ENCODE measurements at places on chromosomes 12 and 14. TPM values are rescaled to one million over a fixed set of nuclear protein-coding genes. Genes with fewer than 3 reads are reported as not detected.

GRCh38 chr12:57475271-57476161 is 4.2 kb downstream of the ARHGAP9 start:
- no peaks in the 10 kb centered on the region for H3K36me3 ChIP-seq
- H3K4me1 ChIP-seq: peaks cover 9% of the 10 kb centered on the region
- H3K27me3 ChIP-seq: peaks cover 47% of the 10 kb centered on the region
- H3K27ac ChIP-seq: no peak overlapping the region
- H3K4me3 ChIP-seq: peak overlapping the region; percentile 28
- no peak for DNase-seq

DNA sequence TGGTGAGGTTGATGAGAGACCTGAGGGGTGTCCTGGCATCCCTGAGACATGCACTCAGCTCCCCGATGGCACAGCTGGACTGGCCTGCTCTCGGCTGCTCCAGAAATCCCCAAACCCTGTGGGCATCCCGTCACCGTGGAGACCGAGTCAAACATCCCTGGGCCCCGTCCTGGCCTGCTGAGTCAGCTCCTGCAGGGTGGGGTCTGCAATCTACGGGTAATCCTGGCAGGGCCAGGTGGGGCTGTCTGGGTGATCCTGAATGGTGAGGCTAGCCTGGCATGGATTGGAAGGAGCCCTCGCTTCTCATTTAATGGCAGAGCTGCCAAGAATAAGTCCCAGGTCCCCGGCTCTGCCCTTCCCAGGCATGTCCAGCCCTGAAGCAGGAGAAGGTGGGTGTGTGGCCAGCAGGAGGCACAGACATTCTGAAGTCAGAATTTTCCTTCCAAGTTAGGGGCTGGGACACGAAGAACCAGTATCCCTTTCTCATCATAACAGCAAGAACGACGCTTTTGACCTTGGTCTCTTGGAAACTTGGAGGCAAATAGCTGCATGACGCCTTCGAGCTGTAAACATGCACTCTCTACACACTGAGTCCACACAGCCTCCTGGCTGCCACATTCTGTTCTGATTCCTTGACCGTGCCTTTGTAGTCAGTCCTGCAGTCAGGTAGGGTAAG is 17.7 kb upstream of the SERPINA4 start:
- no peak overlapping the region for H3K27ac ChIP-seq
- no peak for DNase-seq
- no peak overlapping the region for H3K4me3 ChIP-seq
- H3K36me3 ChIP-seq: no peaks in the 10 kb centered on the region

GRCh38 chr14:70624972-70625371 is 16.7 kb upstream of the TTC9 start:
- H3K36me3 ChIP-seq: no peaks in the 10 kb centered on the region
- H3K27me3 ChIP-seq: no peaks in the 10 kb centered on the region
- no peak overlapping the region for H3K27ac ChIP-seq
- H3K4me1 ChIP-seq: no peaks in the 10 kb centered on the region

DNA sequence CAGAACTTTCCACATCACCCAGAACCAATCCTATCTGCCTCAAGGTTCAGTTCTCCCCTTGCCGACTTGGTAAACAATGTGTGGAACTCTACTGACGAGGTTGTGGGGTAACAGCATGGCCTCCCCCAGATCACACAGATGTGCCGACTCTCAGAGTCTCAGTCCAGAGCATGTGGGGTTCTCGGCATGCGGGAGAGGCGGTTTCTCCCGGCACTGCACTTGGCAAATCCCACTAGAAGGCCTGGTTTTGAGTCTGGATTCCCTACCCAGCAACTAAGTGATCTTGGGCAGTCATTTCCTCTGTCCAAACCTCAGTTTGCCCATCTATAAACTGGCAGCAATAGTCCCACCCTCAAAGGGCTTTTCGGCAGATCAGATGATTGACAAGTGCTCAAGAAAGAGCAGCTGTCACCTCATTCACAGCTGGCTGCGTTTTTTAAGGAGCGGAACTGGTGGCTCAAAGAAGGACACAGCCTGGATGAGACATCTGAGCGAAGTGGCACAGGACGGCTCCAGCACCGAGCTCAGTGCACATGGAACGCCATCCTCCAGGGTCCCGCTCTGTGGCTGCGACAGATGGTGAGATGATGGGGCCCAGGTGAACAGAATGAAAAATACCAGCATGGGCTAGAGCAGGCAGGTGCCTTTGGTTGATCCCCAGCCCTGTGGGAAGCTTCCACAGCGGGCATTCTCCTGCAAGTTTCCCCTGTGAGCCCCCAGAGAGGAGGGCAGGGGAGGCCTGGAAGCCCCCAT is 7.3 kb downstream of the TESC start:
- no peaks in the 10 kb centered on the region for H3K4me1 ChIP-seq
- no peak overlapping the region for H3K4me3 ChIP-seq
- no peak overlapping the region for H3K27ac ChIP-seq
- H3K27me3 ChIP-seq: peaks cover 24% of the 10 kb centered on the region

- no peaks in the 10 kb centered on the region for H3K4me1 ChIP-seq
- no peak for DNase-seq
- no peak overlapping the region for H3K4me3 ChIP-seq
- no peak overlapping the region for H3K27ac ChIP-seq
- H3K36me3 ChIP-seq: no peaks in the 10 kb centered on the region
- no peaks in the 10 kb centered on the region for H3K27me3 ChIP-seq
Measured at GRCh38 chr12:24767016-24767415, 181.9 kb downstream of the BCAT1 start.

DNA sequence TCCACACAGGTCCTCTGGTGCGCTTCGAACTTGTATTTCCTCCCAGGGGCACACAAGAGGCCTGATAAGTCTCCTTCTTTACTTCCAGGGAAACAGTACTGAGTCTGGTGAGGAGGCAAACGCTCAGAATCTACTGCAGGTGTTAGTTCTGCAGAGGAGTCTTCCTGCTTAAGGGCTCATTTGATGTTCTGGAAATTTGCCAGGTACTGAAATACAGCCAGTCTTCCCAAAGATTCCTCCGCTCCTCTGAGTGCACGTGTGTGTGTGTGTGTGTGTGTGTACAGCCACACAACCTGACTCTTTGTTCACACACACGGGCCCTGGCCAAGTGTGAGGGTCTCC is 92.0 kb downstream of the FBXL14 start:
- H3K4me3 ChIP-seq: no peak overlapping the region
- peak; percentile 12 for DNase-seq
- H3K36me3 ChIP-seq: no peaks in the 10 kb centered on the region

DNA sequence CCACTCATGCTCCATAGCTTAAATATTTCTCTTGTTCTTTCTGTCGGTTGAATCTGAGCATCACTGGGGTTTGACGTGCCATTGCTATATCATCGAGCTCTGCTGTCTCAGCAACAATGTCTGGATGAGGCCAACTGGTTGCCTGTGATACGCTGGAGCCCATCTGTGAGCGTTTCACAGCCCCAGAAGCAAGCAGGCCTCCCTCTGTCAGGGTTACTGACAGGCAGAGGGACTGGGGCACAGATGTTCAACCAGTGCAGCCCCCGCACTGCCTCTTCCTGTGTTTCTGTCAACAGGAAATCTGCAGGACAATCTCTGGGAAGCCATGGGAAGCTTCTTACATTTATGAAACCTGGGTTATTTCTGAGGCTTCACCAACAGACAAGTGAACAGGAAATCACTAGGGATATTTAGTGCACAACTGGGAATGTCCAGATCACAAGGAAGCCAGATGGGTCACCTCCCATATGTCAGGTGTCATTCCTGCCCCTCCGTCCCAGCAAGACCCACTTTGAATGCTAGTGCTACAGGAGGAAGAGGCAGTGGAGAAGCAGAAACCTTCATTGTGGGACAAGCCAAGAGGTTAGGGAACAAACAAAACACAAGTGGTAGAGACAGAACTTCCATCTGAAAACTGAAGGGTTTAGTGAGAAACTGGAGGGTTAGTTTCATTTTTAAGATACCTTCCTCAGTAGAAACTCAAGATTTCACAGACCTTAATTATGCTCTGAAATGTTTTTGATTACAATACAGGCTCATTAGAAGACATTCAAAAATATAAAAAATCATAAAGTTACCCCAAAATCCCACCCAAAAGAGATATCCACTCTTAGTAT is 24.1 kb downstream of the DMAC2L start:
- H3K36me3 ChIP-seq: no peaks in the 10 kb centered on the region
- peak overlapping the region; percentile 48 for H3K27ac ChIP-seq
- DNase-seq: peak; percentile 23
- no peaks in the 10 kb centered on the region for H3K27me3 ChIP-seq
- no peak overlapping the region for H3K4me3 ChIP-seq

DNA sequence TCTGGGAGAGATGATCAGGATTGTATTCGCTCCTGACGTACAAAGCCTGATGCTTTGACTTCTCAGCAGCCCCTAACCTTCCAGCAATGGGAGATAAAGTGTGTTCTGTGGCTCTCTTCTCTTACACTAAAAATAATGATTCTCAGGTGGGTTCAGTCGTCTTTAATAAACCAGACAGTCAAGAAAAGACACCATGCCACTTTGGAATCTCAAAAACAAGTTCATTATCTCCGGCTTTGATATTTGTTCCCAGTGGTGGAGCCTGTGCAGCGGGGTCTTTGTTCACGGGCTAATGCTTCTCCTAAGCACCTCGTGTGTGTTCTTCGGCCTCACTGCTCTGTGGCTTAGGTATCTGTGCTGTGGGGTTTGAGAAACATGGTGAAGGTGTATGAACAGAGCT is 1.6 kb downstream of the ACVR1B start:
- H3K4me3 ChIP-seq: peak overlapping the region; percentile 26
- H3K27me3 ChIP-seq: peaks cover 14% of the 10 kb centered on the region
- H3K27ac ChIP-seq: no peak overlapping the region

GRCh38 chr12:3658327-3659163 is 94.4 kb downstream of the CRACR2A start:
- DNase-seq: no peak
- H3K27ac ChIP-seq: no peak overlapping the region
- H3K4me3 ChIP-seq: no peak overlapping the region

GRCh38 chr12:124768452-124769162 is 95.1 kb downstream of the SCARB1 start:
- H3K27me3 ChIP-seq: no peaks in the 10 kb centered on the region
- no peak overlapping the region for H3K4me3 ChIP-seq
- no peaks in the 10 kb centered on the region for H3K36me3 ChIP-seq
- peak overlapping the region; percentile 27 for H3K27ac ChIP-seq
- DNase-seq: peak; percentile 58

DNA sequence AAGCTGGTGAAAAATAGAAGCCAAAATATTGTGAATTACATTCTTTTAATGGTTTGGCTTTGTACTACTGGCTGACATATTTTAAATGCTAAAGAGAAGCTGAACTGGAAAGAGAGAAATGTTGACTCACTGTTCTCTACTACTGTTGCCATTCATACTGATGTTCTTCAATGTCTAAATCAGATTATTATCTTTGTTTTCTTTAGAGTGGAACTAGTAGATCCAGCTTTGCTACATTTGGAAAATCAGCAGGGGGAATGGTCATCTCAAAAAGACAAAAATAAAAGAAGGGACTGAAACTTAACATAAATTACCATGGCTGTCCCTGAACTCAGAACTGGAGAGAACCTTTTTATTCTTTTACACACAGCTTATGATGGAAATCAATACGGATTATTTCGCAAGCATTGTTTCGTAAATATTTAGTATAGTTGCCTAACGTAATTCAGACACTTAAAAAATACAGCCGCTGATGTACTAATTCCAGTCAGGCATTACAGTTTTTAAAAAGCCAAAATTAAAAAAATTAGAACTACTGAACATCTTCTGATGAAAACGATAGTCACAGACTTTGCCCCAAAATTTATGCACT is 76.3 kb upstream of the OTX2 start:
- no peaks in the 10 kb centered on the region for H3K36me3 ChIP-seq
- H3K27me3 ChIP-seq: no peaks in the 10 kb centered on the region
- no peak for DNase-seq
- no peak overlapping the region for H3K27ac ChIP-seq
- H3K4me3 ChIP-seq: no peak overlapping the region
- H3K4me1 ChIP-seq: no peaks in the 10 kb centered on the region

DNA sequence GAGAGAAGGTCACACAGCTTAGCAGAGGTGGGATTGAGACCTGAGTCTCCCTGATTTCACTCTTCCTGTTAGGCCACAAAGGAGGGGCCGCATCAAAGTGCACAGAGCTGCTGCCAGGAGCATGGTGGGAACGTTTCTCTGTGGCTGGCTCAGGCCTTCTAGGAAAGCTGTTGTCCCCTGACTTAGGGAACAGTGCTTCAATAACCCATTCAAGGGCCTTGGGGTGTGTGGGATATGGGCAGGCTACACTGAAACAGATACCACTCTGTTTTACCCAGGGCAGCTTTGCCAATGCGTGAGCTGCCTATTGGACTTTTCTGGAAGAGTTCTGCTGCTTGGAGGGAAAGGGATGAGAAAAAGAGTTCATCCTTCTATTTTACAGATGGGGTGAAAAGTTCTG is 110.0 kb downstream of the ADCK1 start:
- no peak overlapping the region for H3K4me3 ChIP-seq
- H3K27ac ChIP-seq: no peak overlapping the region

GRCh38 chr12:92300777-92301176 is 155.1 kb upstream of the BTG1 start:
- H3K4me1 ChIP-seq: peaks cover 10% of the 10 kb centered on the region
- no peak for DNase-seq
- no peak overlapping the region for H3K4me3 ChIP-seq
- no peak overlapping the region for H3K27ac ChIP-seq

Gene PPM1H
- total RNA-seq: 7.8 TPM

Gene KRT71
- not detected for total RNA-seq

Gene KIF5A
- total RNA-seq: 7.2 TPM

Gene MYO1H
- not detected for total RNA-seq

Gene PELI2
- total RNA-seq: 5.3 TPM

Gene FAIM2
- 0.10 TPM for total RNA-seq
